Left colon (tissue), 2 donors: ENCODE measurements at places on chromosomes 3 and 15. TPM values are rescaled to one million over a fixed set of nuclear protein-coding genes. Genes with fewer than 3 reads are reported as not detected.

GOLGA8S gene
- 0.09 TPM for total RNA-seq

KCNAB1 gene
- total RNA-seq = 0.70 TPM

ANXA2 gene
- total RNA-seq = 870 TPM

GRCh38 chr15:91694831-91695210 is 158.7 kb upstream of the SLCO3A1 start:
- DNase-seq = peak; percentile 64

- no peak for DNase-seq
These were observed 153.4 kb downstream of the MEGF11 start for GRCh38 chr15:66099950-66100671.

DNA sequence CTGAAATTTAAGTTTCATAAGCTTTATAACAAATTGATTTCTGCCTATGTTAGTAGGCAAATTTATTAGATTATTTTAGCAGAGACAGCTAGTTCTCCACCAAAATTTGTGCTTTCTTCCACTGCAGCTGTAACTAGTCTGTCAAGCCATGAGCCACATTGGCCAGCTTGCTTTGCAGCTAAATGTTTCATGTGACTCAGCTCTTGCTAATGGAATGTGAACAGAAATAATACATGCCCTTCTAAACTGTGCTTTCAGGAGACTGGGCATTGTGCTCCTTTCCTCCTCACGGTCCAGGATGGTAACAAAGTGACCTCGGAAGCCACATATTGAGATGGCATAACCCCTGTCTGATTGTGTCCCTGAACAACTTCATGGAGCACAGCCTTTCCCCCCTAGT is 51.3 kb upstream of the KPNA4 start:
- DNase-seq = no peak

DNA sequence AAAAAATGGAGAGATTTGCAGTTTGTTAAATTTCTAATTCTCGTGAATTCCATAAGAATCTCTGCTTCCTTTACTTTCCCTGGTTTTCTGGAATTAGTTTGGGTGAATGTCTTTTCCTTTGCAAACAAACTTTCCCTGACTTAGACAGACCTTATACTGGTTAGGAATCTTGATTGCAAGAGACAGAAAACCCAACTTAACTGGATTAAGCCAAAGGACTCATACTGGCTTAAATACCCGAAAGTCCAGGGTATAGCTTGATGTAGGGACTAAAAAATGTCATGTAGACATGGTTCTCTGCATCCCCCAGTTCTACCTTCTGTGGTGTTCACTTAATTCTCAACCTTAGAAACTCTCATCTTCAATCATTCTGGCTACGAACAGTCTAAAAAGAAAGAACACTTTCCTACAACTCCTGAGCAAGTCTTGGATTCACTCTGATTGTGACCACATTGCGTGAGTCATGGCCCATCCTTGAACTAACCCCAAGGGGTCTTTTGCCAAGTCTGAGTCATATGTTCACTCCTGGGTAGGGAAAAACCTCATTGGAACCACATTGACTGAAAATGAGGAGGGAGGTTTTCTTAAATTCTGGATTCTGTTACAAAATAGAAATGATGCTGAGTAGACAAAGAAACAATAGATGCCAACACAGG is 136.0 kb upstream of the DAZL start:
- DNase-seq = no peak

GRCh38 chr3:138842483-138843188 is 7.9 kb upstream of the PIK3CB start:
- no peak for DNase-seq

DNA sequence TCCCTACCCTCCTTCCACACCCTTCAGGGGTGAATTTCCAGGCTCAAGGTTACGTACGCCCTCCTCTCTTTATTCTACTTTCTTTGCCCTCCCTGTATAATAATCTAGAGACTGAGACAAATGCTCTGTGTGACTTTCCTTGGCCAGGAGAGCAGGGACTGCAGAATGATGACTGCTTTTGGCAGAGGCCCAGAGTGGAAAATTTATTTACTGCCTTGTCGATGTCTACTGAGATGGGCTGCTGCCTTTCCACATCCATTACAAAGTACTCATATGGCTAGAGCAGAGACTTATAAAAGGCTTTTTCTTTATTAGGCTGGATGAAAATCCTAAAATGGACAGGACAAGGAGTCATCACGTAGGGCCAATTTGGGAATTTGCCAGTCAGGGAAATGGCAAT is 576.2 kb downstream of the TUSC7 start:
- no peak for DNase-seq

DNA sequence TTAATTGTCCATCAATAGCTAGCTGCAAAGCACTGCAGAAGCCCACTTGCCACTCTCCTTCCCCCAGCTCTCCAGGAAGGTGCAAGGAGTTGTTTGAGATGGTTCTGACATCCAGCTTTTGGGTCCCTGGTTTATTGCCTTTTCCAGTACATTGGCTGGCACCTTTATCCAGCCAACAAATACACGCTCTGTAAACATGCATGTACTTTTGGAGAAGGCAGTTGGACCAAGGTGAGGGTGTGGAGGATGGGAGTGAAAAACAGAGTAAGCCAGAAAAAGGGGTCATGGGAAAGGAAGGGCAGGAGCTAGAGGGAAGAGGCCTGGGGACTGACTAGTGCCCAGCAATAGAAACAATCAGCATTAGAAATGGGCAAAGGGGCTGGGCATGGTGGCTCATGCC is 102.7 kb downstream of the CGNL1 start:
- DNase-seq = no peak

DNA sequence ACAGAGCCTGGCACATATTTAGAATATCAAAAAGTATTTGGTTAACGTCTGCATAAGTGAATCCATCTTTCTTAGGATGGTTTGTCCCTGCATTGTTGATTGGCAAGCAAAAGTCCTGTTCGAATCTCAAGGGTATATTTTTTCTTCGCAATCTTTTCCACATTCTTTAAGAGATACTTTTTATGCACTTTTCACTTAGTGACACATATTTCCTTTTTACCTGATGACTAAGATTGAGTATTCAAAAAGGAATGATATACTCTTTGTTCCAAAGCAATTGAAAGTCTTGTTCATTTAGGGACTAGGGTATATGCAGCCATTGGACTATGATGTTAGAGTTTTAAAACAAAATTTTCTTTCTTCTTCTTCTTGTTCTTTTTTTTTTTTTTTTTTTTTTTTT is 349.9 kb downstream of the NLGN1 start:
- no peak for DNase-seq

DNA sequence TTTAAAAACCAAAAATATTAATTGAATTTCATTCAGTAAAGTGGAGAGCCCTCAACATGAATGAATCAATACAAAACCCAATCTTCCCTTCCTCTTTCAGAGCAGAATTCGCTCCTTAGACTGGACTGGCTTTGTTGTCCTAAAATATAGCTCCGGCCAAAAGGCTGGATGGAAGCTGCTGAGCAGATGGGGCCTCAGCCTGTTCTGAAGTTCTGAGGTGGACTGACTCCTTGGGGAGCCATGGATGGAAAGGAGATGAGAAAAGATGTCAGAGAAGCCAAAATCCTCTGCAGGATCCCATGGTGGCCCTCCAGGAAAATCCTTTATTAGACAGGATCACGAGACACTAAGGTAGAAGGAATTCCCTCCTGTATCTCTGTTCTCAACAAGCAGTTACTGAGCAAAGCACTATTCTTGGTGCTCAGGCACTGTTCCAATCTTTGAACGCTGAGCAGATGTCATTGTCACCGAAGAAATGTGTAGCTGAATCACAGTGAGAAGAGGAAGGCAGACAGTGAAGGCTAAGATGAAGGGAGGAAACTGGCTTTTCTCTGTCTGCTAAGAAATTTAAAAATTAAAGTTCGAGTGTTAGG is 122.0 kb downstream of the SEMA6D start:
- no peak for DNase-seq

GRCh38 chr3:122515020-122515468 is 305 bp upstream of the KPNA1 start:
- no peak for DNase-seq

DNA sequence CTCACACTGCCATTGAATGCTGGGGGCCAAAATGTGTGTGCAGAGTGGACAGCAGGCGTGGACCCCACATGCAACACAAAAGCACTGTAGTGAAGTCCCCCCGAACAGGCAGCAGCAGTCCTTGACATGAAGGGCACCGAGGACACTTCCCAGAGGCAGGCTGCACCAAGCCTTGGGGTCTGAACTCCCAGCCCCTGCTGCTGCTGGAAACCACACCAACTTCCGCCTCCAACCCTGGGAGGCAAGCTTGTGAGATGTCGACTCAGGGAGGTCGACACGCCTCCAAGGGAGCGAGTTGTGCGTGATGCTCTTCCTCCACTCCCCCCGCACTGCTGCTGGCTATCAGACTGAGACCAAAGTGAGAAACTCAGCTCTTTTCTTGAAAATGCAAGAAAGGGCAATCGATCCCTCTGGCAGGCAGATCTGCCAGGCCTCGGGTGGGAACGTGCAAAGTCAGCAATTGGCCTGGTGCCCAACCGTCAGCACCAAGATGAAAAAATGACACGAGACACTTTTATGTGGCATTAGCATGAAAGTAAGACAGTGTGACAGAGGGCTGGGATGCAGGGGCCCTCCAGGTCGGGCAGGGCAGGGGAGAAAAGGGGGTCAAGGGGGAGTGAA is 43.6 kb downstream of the WHAMM start:
- no peak for DNase-seq

- DNase-seq = no peak
These were observed 280.2 kb upstream of the C2CD4B start for GRCh38 chr15:62445244-62445643.
